ENCODE measurements at places on chromosomes 5 and 9.
A peak's percentile ranks its signal among the peaks of the same experiment; 100 is the strongest.

- no peak for DNase-seq
These were observed 25.3 kb upstream of the LRRTM2 start for GRCh38 chr5:138900281-138900965.

DNA sequence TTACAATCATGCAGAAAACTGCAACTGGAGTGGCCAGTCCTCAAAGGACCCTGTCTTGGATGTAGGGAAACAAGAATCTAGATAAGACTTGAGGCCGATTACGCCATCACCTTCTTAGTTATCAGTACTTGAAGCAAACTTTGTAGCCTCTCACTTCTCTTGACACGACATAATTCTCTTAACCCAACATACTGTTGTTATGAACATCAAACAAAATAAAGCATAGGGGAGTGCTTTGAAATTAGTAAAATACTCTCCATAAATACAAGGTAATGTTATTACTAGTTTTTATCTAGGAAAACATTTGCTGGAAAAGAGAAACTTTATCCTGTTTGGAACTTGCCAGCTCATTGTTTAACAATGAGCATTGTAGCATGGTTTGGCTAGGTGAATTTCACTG, 574.9 kb upstream of the DMAC1 start:
- no peak for DNase-seq

DNA sequence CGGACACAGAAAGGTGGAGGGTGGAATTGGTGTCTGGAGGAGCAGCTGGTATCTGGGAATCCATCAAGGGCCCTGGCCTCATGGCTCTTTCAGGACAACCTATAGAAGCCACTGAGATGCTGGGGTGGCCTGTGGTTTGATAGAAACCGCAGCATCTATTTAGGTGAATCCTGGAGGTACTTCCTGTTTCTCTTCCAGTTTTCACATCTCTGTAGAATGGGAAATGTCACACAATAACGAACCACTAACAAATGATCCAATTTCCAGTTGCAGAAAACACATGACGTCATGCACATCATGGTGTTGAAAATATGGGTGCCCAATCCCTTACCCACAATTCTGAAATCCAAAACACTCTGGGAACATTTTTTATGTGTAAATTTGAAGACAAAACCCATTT, 52.2 kb downstream of the ROPN1L start:
- DNase-seq: no peak

DNA sequence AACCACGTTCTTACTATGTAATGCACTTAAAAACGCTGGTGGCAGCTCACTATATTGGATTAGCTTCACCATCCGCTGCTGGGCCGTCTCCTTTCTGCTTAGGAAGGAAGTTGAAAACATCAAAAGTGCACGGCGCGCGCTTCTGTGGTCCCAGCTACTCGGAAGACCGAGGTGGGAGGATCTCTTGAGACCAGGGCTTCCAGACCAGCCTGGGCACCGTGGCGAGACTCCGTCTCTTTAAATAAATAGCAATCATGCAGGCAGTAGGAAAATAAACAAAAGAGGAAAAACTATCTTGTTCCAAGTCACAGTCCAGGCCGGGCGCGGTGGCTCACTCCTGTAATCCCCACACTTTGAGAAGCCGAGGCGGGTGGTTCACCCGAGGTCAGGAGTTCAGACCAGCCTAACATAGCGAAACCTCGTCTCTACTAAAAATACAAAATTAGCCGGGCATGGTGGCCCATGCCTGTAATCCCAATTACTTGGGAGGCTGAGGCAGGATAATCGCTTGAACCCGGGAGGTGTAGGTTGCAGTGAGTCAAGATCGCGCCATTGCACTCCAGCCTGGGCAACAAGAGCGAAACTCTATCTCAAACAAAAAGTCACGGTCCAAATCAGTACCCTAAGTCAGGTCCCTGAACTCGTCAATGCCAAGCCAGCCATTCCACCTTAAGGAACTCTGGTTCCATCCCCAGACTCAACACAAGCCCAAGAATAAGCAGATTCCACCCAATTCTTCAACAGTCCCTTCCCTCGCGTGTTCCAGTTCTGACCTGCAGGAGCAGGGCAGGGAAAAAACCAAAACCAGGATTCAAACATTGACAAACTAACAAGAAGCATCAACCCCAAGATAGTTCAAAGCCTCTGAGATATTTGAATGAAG, 1.0 kb upstream of the GOLGA1 start:
- peak; percentile 55 for DNase-seq

- DNase-seq: no peak
These were observed 177.3 kb upstream of the DMAC1 start for GRCh38 chr9:7976856-7977255.
